Stimulated activated CD8-positive, alpha-beta memory T cell treated with anti-CD3 and anti-CD28 coated beads, Interleukin-2, amount 100 ng/mL, for 48 hours (primary cell): ENCODE measurements at places on chromosomes 6 and 20.

DNA sequence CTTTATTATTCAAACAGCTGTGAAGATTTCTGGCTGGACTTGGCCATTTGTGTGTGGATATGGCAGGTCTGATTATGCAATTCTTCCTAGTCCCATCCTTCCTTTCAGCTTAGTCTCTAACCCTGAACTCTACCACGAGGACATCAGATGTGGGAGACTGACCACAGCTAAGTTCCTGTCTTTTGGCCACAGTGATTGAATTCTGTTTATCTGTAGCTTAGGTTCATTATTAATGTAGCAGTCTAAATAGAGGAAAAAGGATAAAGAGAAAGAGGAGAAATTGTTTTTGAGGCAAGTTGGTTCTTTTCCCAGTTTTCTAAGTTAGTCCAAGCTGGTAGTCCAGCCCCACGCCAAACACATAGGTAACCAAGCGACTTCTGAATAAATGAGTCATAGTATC, 598.9 kb downstream of the RFPL4B start:
- DNase-seq = no peak

GRCh38 chr6:25635886-25636317, 16.1 kb upstream of the SCGN start:
- no peak for DNase-seq

- DNase-seq = no peak
Measured at GRCh38 chr20:15610787-15611186, 962.5 kb downstream of the KIF16B start.

DNA sequence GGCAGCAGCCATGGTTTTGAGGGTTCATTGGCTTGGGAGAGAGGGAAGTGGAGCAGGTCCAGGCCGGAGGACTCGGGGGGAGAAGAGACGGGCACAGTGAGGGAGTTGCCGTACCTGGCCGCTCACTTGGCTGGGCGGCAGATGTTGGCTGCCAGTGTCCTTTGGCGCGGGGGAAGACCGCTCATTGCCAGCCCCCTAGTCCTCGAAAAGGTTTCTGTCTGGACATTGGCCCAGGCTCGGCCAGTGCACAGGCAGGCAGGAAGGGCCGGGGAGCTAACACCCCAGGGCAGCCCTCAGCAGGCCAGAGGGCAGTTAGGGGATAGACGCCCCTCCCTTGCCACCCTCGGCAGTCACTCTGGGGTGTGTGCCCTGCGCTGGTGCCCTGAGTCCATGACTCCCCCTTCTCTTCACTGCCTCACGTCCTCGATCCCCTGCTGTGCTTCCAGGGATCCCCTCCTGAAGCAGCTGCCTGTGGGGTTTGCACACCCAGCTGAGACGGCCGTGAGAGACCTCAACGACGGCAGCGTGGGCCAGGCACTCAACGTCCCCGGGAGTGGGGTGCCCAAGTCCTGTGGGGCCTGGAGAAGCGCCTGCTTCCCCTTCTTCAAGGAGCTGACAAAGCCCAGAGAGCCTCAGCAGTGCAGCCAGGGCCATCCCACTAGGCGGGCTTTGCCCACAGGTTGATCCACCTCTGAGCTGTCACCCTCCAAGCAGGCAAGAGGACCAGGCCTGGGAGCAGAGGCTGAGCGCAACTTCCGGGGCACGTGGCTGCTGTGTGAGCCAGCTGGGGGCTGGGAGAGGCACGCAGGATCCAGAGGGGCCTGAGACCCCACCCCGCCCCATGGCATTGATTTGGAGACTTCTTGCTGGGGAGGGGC, 20.4 kb downstream of the RBM38 start:
- no peak for DNase-seq

DNA sequence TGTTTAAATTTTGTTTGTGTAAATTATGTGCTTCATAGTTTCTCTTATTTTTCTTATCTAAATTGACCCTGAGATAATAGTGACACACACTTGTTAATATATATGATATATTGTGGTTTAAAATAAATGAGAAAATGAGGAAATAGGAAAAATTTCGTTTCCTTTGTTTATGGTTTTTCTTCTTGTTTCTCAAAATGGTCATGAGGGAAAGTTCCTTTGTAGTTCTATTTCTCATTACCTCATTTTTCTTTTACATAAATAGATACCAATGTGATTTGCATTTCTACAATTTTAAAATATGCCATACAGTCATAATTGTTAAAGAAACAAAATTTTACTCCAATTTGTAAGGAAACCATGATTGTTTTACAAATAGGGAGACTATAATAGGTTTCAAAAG, 9.2 kb downstream of the OR2A4 start:
- DNase-seq = no peak

- no peak for DNase-seq
Measured at GRCh38 chr6:2596222-2596621, 154.5 kb downstream of the MYLK4 start.

- DNase-seq = no peak
Measured at GRCh38 chr20:18481596-18481995, 14.4 kb downstream of the POLR3F start.

DNA sequence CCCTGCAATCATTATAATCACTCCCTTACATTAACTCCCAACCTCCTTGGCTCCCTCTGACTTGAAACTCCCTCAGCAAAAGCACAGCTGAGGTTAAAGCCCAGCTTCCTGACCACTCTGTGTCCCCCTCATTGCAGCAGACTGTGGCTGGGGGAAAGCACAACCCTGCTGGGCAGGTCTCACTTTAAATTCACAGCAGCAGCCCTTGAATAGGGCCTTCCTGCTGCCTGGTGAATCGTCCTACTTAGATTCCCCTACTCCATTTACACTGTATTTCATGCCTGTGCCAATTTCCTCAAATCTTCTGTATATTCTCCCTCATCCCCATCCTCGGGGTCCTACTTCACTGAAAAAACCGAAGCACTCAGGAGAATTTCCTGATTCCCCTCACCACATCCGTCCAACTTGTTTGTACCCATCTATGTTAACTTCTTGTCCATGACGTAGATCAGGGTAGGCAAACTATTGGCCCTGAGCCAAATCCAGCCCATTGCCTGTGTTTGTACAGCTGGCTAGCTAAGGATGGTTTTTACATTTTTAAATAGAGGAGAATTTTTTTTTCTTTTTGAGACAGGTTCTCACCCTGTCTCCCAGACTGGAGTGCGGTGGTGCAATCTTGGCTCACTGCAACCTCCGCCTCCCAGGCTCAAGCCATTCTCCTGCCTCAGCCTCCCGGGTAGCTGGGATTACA, 31.5 kb upstream of the GCM1 start:
- no peak for DNase-seq

DNA sequence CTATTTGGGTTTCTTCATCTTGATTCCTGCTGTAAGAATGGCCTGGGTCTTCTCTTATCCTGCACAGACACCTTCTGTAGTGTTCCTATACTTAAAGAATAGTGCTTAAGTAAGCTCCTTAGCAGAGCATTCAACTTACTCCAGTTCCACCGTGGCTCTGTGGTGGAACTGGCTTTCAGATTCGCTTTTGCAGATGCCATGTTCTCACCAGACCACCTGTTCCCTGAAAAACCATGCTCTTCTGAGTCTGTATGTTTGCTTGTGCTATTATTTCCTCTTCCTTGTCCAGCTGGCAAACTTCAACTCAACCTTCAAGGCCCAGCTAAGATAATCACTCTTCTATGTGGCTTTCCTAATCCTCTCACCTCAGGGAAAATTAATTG, 4.9 kb downstream of the ELMO2 start:
- no peak for DNase-seq

GRCh38 chr20:48592107-48592940, 235.5 kb downstream of the PREX1 start:
- DNase-seq = no peak

DNA sequence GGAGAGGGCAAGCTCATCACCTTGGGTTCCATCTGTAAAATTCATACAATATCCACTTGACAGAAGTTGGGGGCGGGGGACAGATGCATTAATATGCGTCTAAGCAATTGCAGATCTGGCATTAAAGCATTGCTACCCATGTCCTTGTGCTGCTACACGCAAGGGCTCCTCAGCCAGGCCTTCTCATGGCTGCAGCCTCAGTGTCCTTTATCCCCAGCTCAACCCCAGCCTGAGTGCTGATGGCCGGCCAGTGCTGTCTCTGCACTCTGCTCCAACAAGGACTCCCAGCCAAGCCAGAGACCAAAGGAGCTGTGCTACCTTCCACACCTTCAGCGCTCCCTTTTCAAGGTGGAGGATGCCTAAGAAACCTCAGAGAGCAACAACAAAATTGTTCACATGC, 188.5 kb upstream of the STXBP5 start:
- no peak for DNase-seq

DNA sequence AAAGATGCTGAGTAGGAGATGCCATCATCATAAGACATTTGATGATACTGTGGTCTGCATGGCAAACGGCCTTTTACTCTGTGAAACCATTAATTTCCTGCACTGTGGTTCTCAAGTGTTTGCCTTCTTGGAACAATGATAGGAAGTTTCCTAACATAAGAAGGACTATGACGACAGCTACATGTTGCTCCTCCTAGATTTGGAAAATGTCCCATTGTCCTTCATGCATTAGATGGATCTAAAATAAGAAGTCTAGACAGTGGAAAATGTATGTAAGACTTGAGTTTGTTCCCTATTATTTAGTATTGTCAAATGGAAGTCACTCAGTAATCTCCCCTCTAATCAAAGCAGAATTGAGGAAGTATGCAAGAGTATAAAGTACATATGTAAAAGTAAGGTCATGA, 98.5 kb upstream of the TMEM170B start:
- no peak for DNase-seq

- DNase-seq = no peak
Measured at GRCh38 chr6:87723170-87724078, 21.4 kb upstream of the AKIRIN2 start.

DNA sequence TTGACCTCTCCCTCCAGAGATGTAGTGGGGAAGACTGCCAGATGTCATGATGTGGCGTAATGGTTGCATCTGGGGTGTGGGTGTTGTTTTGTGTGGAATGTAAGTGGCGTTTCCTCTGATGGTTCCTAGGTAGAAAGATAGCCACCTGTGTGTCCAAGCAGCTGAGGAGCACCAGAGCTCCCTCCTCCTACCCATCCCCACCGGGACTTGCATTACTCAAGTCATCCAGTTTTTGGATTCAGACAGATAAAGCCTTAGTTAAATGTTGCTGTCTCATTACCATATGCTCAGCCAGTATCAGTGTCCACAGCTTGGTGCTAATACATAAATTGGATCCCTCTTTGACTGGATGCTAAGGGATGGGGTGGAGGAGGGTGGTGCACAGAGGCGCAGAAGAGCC, 282.3 kb downstream of the TBC1D7 start:
- no peak for DNase-seq

DNA sequence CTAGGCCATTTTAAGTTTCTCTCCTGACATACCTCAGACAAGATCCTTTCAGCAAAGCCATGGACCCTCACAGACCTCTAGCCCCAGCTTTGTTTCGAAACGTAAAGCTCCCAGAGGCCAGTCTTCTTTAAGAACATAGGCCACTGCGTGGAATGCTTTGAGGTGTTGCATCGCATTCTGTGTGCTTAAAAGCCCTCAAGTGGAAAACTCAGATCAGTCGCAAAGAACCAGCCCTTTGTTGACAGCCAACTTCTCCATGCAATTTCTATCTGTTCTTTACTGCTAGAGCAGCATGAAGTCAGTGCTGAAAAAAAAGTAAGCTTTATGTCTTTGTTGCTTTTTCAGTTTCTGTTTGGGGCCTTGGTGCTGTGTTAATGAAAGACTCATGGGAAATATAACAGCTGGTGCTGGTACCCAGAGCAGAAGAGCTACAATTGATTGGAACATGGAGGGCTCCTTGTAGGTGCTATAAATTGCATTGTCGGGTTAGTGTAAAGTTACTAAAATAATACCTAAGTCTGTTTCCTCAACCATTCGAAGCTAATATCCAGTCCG, 142.6 kb downstream of the MAP3K7 start:
- no peak for DNase-seq

DNA sequence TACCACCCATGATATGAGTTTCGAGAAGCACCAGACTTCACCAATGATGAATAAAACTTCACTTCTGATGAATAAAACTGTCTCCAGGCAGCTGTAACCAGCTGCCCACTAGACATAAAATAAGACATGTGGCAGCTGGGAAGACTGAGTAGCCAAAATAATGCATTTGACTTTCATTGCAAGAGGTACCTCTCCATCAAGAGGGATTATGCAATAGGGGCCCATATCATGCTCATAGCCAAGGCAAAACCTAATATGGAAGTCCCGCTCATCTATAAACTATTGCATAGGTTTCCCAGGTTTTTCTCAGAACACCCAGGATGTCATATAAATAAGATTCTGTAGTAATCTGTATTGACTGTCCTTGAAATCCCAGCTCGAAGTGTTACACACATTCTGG, 155.5 kb downstream of the SIM1 start:
- DNase-seq = no peak
